ENCODE measurements at places on chromosomes 1 and 21.

- DNase-seq = no peak
Measured at GRCh38 chr1:9653491-9654050, 2.0 kb downstream of the PIK3CD start.

DNA sequence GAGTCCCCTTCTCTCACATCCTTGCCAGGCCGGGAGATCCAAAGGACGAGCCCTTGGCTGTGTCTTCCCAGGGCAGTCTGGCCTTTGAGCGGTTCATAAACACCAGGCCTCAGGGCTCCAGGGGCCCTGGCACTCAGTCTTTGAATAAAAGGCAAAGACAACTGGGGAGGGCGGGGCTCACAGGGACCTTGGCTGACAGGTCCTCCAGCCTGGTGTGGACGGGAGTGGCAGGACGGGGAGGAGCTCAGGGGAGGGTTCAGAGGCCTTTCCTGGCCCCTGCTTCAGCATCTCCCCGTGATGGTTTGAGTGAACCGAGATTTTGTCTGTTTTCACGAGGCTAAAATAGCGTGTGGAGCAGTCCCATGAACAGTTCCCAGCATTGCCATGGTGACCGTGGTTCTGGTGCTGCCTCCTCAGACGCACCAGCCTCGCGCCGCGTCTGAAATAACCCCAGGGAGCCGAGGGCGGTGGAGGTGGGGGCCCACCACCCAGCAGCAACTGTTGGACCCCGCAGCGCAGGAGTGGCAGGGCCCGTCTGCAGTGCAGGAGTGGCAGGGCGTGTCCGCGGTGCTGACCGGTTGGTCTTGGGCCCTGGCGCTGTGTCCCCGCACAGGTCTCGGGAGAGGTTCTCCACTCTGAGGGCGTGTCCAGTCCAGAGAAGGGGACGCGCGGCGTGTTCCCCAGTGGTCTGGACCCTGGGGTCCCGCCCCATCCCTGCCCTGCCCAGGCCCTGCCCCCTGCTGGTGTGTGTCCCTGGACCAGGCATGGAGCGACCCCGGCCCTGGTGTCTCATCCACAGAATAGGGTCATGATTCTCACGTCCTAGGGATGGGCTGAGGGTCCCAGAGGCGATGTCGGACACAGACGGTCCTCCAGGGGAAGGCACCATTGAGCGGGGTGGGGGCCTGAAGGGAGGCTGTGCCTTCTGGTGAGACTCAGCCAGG lies 7.1 kb upstream of the PRKCZ start:
- DNase-seq = no peak

- DNase-seq = no peak
Measured at GRCh38 chr1:25912076-25912831, 6.0 kb upstream of the STMN1 start.

- DNase-seq = no peak
Measured at GRCh38 chr1:100306735-100307313, 40.8 kb downstream of the RTCA start.

- DNase-seq = no peak
Measured at GRCh38 chr1:23699280-23700179, 7.9 kb downstream of the RPL11 start.

All from kidney epithelial cell (primary cell).